Activated CD4-positive, CD25-positive, alpha-beta regulatory T cell treated with anti-CD3 and anti-CD28 coated beads, Interleukin-2, amount 50 U/mL, for 24 hours (primary cell): ENCODE measurements at places on chromosomes 1 and 21.

DNA sequence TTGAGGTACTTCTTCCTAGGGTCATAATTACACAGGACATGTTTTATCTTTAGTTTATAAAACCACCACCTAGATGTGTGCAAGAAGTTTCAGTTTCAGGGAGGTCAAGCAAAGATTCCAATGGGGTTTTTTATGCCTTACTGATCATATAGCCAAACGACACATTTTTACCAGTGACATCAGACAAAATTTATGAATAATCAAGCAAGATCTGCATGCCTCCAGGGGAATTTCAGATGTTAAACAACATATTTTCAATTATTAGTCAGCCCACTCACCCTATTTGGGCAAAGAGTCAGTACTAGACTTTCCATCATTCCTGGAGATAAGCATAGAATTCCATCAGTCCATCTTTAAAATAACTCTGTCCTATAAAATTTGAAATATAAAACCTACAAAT, 867.4 kb downstream of the KCNT2 start:
- ATAC-seq: no peak

GRCh38 chr1:9476790-9477463, 62.3 kb upstream of the SLC25A33 start:
- peak; percentile 34 for ATAC-seq

GRCh38 chr1:6316240-6317097, 55.6 kb upstream of the GPR153 start:
- no peak for ATAC-seq

DNA sequence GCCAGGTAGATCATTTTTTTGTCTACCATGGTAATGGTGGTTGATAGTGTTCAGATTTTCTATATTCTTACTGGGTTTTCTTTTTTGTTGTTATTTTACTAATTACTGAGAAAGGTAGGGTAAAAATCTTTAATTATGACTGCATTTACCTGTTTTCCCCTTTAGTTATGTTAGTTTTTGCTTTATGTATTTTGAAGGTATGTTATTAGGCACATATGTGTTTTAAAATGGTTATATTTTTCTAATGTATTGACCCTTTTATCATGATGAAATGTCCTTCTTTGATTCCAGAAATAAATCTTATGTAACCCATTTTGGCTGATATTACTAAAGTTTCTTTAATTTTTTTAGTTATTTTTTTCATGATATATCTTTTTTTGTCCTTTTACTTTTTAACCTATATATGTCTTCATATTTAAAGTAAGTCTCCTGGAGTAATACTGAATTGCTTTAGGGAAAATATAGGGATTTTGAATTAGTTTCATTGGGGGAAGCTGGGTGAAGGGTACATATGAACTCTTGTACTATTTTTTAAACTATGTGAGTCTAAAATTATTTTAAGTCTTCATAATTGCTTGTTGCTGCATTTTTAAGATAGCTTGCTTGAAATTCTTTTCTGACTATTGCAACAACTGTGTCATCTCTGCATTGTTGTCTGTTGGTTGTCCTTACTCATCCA, 22.4 kb downstream of the SLC35A3 start:
- ATAC-seq: no peak

DNA sequence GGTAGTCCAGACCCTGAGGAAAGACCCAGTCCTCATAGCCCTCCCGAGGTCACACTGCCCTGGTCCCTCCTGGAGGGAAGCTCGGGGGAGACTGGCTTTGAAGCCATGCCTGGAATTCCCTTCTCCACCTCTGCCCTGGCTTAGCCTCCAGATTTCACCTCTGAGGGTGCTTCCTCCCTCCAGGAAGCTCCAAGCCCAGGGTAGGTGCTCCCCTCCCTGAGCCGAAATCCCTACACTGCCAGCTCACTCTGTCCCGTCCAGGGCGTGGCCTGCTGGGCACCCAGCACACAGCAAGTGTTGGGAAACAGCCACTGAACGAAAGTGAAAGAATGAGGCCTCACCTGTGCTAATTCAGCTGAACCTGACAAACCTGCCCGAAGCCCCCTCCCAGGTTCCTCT, 6.0 kb upstream of the TNFRSF25 start:
- ATAC-seq: no peak

DNA sequence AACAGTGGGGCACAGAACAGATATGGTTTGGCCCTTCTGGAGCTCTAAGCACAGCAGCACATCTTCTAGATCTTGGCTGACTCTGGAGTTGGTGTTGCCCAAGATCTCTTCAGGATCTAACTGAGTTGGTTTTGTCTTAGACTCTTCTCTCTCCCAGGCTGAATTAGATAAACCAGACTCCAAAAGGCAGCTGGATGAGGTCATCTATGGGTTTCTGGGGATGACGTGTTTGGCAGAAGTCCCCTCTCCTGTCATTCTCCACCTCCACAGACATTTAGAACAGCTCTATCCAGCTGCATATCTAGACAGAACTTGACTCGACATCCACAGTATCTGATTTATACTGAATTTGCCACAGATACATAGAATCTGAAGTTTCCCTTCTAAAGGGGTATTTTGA, 75.3 kb downstream of the ST6GALNAC5 start:
- ATAC-seq: no peak

DNA sequence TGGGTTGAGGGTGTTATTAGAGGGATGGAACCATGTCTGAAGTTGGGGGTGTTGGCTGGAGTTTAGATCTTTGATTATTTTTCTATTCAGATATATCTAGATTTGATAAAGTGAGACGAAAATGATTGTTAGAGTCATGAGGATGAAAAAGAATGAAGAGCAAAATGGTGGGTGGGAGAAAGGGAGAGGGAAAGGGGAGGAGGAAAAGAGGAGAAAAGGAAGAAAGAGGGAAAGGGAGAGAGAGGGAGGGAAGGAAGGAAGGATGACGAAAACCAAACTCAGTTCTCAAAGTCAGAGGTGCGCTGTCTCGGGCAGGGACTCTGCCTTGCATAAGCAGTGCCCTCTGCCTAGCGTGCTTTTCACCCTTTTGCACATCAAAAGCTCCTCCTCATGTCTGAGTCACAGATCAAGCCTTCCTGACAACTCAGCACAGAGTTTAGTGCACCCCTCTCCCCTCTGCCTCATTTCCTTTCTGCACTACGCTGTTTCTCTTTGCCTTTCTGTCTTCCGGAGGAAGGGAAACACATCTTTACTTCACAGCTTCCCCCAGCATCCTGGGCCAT, 225.8 kb upstream of the PROX1 start:
- ATAC-seq: peak; percentile 90

DNA sequence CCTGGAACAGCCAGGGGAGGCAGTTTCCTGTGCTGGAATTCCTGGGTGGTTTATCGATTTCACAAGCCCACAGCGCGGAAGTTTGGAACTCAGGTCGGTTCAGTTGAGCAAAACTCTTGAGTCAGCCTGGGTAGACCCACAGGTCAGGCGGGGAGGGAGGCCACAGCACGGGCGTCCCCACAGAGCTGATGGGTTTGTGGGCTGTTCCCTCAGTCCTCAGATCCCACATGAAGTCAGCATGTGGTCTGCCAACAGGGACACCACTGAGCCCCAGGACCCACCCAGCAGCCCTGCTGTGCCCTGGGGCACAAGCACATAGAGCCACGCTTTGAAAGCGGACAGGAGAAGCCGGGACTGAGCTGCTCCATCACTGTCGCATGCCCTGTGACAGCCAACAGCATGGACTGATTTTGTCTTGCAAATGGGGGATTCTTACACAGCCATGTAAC, 17.4 kb downstream of the BMP8A start:
- no peak for ATAC-seq
